ENCODE measurements at places on chromosomes 3 and 15. TPM values are rescaled to one million over a fixed set of nuclear protein-coding genes. Genes with fewer than 3 reads are reported as not detected.

RASL12 gene
- 183 TPM for total RNA-seq

FGD5 gene
- total RNA-seq, result 18.8 TPM

MEX3B gene
- total RNA-seq, result 1.9 TPM

FOXL2NB gene
- total RNA-seq, result not detected

UNC13C gene
- 0.31 TPM for total RNA-seq

IGDCC3 gene
- total RNA-seq, result not detected

POLQ gene
- total RNA-seq, result 0.41 TPM

GALNT15 gene
- total RNA-seq, result 83.1 TPM

PPP1R14D gene
- not detected for total RNA-seq

OR4F15 gene
- not detected for total RNA-seq

IRAK2 gene
- 2.8 TPM for total RNA-seq

Data from right atrium auricular region (tissue), 2 donors.